ENCODE measurements at places on chromosomes 7 and 10.
A peak's percentile ranks its signal among the peaks of the same experiment; 100 is the strongest.

DNA sequence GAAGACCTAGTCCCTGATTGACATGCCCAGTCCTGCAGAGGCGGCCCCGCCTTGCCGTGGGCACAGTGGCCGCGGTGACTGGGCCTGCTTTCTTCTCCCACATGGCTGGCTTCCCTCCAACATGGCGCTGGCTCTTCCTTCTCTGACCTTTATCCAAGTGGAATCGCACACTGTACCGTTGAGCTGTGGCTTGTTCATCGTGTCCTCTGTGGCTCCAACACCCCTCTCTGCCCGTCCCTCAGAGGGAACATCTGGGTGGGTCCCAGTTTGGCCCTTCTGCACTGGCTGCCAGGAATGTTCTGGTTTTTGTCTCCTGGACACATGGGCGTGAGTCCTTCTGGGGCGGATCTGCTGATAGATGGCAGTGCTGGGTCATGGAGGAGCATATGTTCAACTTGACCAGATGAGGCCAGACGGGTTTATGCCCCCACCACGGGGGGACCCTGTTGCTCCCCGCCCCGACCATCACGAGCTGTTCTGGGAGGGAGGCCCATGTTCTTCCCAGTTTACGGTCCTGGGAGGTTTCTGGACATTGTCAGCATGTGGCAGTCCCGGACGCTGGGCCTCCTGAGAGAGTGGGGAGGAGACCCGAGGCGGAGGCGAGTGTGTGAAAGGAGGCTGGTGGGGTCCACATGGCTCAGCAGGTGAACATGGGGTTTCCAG lies 63.5 kb downstream of the LHPP start:
- DNase-seq: no peak

GRCh38 chr7:24334012-24334411 lies 50.0 kb downstream of the NPY start:
- DNase-seq: no peak

- DNase-seq: no peak
Measured at GRCh38 chr7:7331523-7331922, 149.2 kb downstream of the C1GALT1 start.

- no peak for DNase-seq
Measured at GRCh38 chr10:99926925-99927720, 82.6 kb downstream of the DNMBP start.

GRCh38 chr10:73641328-73642060 lies at the start of gene MYOZ1:
Gene MYOZ1, minus strand, starts transcription at chr10:73641474. Its CDS starts 1,457 bp downstream, at chr10:73640017.
- DNase-seq: no peak

GRCh38 chr10:3955955-3956617 lies 171.1 kb upstream of the KLF6 start:
- DNase-seq: no peak

DNA sequence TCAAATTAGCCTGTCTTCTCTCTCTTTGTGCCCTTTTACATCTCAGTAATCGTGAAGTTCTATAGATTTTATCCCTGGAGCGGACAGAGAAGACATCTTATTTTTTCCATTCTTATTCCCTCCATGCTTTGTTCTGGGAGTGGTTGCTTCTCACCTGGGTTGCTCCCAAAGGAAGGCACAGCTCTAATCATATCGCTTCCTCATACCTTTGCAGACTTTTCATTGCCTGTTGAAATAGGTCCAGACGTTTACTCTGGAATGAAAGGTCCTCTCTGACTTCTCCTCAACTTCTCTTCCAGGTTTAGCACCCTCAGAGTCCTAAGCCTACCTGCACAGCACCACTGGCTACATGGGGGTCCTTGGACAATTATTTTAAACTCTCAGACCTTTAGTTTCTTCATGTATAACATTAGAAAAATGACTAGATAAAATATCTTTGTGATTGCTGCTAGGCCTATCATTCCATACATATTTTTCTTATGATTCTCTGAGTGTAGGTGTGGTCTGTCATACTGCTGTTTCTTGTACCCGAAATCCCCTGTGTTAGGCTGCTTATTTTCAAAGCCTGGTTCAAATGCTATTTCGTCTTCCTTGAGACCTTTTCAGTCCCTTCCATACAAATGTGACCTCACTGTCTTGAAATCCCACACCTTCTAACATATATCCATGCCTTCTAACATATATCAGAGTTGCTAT lies 418.1 kb downstream of the GFRA1 start:
- no peak for DNase-seq

GRCh38 chr7:140304191-140304799 lies 94.0 kb downstream of the SLC37A3 start:
- no peak for DNase-seq

GRCh38 chr10:128825626-128826025 lies 641.4 kb upstream of the MGMT start:
- no peak for DNase-seq

DNA sequence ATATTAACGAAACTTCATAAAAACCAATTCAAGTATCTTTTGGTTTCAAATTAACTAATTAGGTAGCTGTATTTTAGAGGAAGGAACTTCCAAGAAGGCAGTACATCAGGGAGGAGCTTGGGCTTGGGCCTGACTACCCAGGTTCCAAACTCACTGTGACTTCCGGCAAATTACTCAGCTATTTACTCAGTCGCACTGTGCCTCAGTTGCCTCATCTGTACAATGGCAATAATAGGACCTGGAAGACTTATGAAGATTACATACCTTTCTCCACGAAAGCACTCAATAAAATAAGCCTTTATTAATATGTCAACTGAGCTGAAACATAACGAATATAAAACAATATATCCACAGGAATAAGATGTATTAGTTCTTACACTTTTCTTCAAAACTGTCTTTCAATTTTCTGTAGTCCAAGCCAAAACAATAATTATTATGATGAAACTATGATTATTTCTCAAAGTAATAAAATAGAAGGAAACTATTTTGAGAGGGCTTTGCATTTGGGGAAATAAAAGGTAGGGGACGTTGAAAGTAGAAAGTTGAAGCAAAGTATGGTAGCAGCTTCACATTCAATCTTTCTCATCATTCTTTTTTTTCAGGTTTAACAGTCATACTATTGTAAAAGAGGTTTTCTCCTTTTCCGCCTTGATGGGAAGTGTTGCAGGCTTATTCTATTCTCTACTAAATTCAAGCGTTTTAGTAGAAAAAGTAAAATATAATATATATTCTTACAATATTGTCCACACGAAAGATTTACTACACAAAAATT lies 10.5 kb upstream of the EBLN1 start:
- DNase-seq: no peak

- no peak for DNase-seq
Measured at GRCh38 chr7:37410305-37411229, 38.1 kb downstream of the ELMO1 start.

DNA sequence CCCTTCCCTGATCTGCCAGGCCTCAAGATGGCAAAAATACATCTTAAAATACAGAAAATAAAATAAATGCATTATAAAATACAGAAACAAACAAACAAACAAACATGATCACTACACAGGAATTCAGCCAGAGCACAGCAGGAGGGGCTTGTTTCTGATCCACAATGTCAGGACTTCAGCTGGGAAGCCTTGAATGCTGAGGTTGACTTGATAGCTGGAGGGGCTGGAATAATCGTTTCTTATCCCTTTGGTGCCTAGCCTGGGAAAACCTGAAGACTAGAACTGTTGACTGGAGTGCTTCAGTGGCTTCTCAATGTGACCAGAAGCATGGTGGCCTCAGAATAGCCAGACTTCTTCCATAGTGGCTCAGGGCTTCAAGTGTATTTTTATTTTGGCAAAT lies 9.2 kb upstream of the MARVELD1 start:
- DNase-seq: no peak

GRCh38 chr10:110758898-110759297 lies 112.8 kb upstream of the PDCD4 start:
- no peak for DNase-seq

GRCh38 chr10:62960416-62960815 lies 144.2 kb upstream of the EGR2 start:
- no peak for DNase-seq

DNA sequence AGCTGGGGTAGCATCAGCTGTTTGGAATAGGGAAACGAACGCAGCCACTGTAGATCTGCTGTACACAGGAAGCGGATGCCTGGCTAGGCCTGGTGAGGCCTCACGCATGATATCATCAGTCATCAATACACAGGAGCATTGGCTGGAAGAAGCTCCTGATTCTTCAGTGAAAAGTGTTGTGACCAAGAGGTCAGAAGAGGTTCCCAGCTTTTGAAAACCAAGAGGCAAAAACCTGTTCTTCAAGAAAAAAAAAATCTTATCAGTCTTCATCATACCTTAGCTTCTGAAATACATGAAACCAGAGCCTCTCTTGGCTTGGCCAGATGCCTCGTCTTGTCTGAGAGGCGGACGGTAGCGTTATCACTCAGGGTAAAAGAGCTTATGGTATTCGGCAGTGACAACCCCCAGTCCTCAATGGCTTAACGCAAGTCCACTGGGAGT lies 139.3 kb upstream of the TCF7L2 start:
- no peak for DNase-seq

GRCh38 chr7:75033826-75034225 lies 39.8 kb downstream of the RCC1L start:
- DNase-seq: no peak

GRCh38 chr10:104251443-104251842 lies 3.2 kb upstream of the GSTO1 start:
- no peak for DNase-seq

- no peak for DNase-seq
Measured at GRCh38 chr7:125445836-125446235, 516.2 kb upstream of the POT1 start.

- DNase-seq: peak; percentile 63
Measured at GRCh38 chr10:97861097-97861750, 11.6 kb downstream of the GOLGA7B start.

DNA sequence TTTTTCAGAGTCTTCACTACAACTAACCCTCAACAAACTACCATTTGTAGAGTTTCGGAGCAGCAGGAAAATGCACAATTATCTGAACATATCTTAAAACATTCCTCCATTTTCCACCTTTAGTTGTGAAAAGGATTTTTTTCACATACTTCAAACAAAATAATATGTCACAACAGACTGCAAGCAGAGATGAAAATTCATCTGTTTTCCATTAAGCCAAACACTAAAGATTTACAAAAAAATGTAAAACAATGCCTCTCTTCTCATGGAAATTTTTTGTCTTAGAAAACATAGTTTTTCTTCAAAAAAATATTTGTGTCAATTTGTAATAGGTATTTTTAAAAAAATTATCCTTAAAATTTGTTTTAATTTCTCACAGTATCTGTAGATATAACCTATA lies 98.9 kb downstream of the ARHGAP12 start:
- DNase-seq: no peak

- no peak for DNase-seq
Measured at GRCh38 chr7:16661924-16662323, 15.9 kb downstream of the BZW2 start.

- no peak for DNase-seq
Measured at GRCh38 chr10:4281190-4281825, 496.3 kb upstream of the KLF6 start.

GRCh38 chr10:88541116-88541626 lies 41.9 kb downstream of the RNLS start:
- DNase-seq: no peak

DNA sequence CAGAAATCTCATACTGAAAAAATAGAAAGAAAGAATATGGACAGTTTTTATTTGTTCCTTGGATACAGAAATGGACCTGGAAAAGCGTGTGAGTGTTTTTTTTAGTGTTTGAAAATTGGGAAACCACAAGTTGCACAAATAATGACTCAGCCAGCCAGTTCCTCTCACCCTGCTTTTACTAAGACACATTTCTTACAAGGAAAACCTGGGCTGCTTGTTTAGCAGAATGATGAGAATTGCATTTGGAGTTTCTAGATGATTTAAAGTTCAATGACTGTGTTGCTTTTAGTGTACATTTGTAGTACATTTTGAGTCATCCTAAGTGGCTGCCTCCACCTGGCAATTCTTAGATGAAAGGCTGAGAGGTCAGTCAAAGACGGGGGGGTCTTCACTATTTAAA lies 218.7 kb downstream of the ABCA13 start:
- DNase-seq: no peak

- DNase-seq: peak; percentile 6
Measured at GRCh38 chr7:3482147-3482921, 181.3 kb downstream of the SDK1 start.

- DNase-seq: no peak
Measured at GRCh38 chr7:46606761-46607160, 685.7 kb upstream of the IGFBP3 start.

DNA sequence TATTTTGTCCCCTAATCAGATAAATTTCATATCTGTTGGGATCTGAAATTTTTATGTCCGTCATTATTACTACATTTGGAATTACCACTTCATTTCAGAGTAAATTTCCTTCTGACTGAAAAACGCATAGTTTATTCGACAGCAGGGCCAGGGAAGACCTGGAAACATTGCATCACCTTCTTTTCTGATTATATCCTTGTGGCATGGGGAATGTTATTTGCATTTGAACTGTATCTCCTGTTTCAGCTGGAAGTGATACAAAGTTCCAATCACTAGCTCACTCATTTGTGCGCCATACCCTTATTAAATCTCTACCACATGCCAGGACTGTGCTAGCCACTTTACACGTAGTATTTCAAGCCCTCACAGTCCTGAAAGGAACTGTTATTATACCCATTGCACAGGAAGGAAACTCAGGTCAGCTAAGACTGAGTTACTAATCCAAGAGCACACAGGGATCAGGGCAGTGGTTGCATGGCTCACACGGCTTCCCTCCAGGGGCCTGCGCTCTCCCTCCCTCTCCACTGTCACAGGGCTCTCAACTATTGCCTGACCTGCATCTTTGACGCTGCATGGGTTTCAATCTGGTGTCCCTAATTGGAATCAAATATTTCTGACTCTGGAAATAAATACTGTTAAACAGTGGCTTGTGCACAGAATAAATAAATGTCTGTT lies 84.4 kb upstream of the NANOS1 start:
- DNase-seq: no peak

DNA sequence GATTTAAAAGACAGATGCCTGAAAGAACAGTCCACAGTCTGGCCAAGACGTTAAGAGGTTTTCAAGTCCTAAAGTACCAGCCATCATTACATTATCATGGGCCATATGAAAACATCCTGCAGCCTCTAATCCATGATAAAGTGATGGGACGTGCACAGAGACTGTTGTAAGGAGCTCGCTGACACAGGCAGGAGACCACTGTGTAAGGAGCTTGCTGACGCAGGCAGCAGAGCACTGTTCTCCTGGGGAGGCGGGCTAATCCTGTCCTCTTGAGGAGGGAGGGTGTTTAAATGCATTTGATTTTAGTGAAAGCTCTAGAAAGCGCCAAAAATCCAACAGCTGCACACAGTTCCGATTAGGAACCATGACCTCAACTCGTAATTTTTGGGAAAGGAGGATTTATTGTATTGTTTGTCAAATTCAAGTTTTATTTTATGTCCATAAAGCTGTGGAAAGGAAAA lies 16.9 kb downstream of the SVIL start:
- no peak for DNase-seq

- DNase-seq: no peak
Measured at GRCh38 chr10:114881901-114882300, 56.1 kb upstream of the TRUB1 start.

GRCh38 chr10:113983552-113983951 lies 60.1 kb upstream of the ADRB1 start:
- DNase-seq: no peak

GRCh38 chr10:88791924-88792323 lies 10.6 kb upstream of the LIPM start:
- no peak for DNase-seq

Data from anterior cingulate cortex (tissue), 58 donors.